Mucosa of gallbladder (tissue), 1 donor: ENCODE measurements at places on chromosomes 2 and 18.

GRCh38 chr2:25497229-25497917 lies 155.6 kb upstream of the DNMT3A start:
- DNase-seq = no peak

- no peak for DNase-seq
These were observed 40.0 kb downstream of the PKDCC start for GRCh38 chr2:42087857-42088195.

GRCh38 chr18:59686260-59686659 lies 11.0 kb downstream of the CCBE1 start:
- no peak for DNase-seq

- DNase-seq = peak; percentile 32
These were observed 93.6 kb downstream of the FTCDNL1 start for GRCh38 chr2:199757233-199757870.

DNA sequence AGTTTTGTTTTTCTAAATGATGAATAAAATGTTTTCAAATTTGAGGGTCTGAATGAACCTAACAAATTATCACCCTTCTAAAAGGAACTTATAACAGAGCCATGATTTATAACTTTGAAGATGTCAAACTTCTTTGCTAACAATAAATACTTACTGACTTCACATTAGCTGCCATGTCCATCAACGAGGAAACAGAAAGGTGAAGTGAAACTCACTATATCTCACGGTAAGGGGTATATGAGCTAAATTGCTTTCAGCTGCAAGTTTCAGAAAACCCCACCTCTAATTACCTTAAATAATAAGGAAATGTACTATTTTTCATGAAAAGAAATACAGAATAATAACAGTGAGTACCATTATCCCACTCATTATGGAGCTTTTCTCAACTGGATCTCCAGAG lies 350.8 kb upstream of the NT5C1B start:
- no peak for DNase-seq

DNA sequence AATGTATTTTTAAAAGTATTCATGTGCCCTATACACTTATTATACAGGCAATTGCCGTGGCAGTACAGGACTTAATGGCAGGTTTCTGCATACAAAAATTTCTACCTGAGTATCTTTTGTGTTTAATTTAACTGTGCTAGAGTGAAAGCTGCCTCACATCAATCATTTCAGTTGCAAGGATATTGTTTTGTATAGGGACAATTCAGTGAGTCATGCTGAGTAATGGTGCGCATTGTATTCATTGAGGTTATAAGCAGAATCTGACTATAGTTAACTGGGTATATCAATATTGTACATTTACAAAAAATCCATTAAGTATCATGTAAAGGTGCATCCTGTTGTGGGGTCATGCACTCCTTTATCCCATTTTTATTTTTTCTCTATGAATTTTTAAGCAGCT lies 121.5 kb downstream of the GCA start:
- DNase-seq = no peak

DNA sequence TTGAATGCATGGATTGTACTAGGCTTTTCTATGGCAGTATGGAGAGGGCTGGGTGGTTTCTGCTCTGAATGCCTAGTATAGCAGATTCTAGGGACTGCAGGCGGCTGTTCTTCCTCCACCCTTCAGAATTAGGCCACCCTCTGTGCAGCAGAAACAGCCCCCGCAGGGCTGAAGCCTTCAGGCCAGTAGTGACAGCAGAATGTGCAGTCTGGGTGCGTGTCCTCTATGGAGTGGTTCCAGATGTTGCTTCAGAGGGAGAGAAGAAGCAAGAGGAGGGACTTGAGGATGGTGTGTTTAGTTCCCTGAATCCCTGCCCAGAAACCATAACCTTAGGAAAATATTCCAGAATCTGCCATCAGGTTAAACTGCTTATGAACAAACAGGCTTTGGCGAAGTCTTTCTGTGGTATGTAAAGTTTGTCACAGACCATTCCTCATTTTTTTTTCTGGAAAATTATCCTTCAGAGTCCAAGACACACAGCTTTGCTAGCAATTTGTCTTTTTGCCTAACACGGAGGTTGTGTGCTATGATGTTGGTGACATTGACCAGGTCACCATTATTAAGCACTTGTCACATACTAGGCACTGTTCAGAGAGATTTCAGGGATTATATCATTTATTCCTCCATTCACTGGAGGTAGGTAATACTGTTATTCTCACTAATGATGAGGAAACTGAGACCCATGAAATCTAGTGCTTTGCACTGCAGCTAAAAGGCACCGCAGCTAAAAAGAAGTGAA lies 21.1 kb downstream of the CASP10 start:
- DNase-seq = peak; percentile 40

- DNase-seq = no peak
These were observed 16.8 kb downstream of the SERPINB10 start for GRCh38 chr18:63924551-63924950.

DNA sequence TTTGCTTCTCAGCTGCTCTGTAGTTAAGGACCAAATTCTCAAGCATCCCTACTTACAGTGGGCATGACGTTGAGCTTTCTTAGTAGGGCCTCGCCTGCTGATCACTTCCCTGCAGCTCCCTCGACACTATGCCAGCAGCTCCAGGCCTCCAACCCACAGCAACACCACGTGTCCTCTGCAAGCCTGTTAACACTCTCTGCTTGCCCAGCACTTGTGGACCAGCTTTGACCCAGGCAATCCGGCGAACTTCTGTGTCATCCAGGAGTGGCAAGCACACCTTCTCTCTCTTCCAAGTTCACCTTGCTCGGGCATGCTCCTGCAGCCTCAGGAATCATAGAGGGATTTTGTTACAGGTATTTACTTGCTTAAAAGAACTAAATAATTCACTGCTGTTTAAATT lies 138.6 kb upstream of the FHL2 start:
- no peak for DNase-seq

DNA sequence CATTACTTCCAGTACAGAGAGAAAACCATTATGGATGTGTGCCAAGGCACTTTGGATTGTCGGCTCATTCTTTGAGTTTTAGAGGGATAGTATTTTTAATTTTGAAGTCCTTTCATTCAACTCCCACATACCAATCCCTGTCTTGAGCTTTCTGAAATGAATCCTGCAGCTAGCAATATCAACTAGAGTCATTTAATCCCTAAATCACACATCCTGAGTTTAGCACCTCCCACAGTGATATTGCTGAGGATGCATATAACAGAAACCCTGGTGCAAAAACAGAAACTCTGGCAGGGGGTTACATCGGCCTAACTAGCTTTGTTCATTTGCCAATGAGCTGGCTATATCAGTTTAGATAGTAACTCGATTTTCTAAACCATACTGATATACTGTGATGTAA lies 427.3 kb downstream of the LRP1B start:
- DNase-seq = no peak

DNA sequence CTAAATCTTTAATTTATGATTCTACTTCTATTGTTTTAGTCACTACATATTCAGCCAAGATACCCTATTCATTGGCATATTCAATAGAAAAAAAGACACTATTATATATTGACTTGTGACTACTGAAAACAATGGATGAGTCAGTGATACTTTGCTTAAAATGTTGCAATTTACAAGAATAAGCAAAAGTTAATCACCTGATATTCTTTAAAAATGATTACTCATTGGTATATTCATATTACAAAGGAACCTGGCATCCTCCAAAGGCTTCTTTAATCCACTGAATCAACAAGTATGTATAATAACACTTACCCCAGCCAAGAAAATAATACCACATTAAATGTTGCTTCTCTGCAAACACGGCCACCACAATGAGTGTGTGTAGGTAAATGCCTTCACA lies 87.8 kb downstream of the CALCRL start:
- DNase-seq = no peak

- DNase-seq = no peak
These were observed 162.5 kb upstream of the EPAS1 start for GRCh38 chr2:46134531-46135227.

DNA sequence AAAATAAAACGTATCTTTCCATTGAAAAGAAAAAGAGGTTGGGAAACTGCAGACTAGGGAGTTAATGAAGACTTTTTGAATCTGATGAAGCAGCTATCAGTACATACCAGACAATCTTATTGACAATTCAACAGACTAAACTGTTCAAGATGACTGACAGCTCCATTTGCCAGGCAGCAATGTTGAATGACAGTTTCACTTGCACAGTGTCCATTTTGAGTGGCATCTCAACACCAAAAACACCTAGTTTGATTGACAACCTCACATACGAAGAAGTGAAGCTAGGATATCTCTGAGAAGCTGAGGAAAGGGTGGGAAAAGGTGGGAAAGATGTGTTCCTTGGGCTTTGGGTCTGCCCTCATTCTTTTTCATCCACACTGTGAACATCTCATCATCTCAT lies 315.0 kb upstream of the SYT4 start:
- no peak for DNase-seq
